ENCODE measurements at places on chromosomes 2 and 18.

DNA sequence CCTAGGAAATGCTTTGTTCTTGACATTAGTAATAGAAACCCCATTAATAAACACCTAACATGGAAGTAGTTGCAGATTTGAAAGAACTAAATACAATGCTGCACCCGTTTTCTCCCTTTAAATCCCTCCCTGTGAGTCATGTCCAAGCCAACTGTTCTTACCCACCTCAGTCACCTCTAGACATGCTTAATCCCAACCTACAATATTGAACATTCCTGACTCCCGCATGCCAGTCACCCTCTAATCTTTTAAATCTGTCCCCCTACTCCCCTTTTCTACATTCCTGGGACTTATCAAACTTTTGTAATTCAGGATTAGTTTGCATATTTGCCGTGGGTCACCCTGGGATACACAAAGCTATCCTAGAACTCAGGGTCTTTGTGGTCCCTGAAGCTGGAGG, 374.6 kb downstream of the IRS1 start:
- no peak for DNase-seq

DNA sequence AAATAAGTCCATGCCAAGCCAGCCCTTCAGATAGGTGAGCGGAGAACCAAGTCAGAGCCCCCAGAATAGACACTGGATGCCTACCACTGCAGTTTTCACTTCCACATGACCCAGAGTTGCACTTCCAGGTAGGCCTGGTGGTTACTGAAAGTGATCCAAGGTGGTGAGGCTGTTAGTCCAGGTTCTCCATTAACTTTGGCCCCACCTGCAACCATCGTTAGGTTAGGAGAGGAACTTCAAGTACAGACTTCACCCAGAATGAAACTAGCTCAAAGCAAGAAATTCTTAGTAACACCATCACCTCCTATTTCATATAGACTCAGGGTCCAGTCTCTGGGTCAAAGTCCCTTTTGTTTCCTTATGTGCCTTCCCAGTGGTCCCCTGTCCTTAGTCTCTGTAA, 293.1 kb upstream of the ID2 start:
- DNase-seq: no peak

DNA sequence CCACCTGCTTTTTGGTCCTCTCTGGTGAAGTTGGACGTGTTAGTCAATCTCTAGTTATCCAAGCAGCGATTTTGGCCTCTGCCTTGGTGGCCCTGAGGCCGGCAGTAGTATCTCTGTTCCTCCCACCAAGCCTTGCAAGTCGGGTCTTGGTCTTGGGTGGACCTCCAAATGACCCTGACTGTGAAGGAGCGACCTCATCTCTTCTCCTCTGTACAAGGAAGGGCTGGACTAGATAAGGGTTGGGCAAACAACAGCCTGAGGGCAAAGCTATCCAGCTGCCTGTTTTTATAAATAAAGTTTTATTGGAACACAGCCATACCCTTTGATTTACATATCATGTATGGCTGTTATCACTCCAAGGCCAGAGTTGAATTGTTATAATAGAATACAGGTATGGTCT, 74.6 kb upstream of the FOSL2 start:
- DNase-seq: no peak

DNA sequence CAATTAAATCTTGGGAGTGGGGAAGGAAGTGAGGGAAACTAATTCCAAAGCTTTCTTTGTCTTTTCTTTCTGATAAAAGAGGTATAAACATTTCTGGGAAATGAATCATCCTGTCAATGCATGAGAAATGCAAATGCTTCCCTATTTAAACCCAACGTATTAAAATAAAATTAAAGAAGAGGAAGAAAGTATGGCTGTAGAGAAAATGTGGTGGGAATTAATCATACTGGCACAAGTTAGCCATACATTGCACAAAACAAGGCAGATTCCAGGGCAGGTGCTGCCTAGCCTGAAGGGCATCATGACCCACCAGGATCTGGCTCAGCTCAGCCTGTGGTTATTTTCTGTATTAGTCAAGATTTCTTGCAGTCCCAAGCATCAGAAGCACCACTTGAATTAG, 338.0 kb downstream of the NYAP2 start:
- DNase-seq: peak; percentile 24

GRCh38 chr2:233643128-233643527, 6.9 kb downstream of the UGT1A10 start:
- no peak for DNase-seq

GRCh38 chr2:227163998-227164762, at the start of the genes COL4A3 and COL4A4:
TSS of gene COL4A3 (plus strand) at chr2:227164624. CDS start at chr2:227164727, 103 bp downstream.
TSS of gene COL4A4 (minus strand) at chr2:227164205. CDS start at chr2:227147483, 16,722 bp downstream.
- peak; percentile 33 for DNase-seq

- peak; percentile 68 for DNase-seq
Observed at GRCh38 chr2:112794131-112794733, 9.9 kb upstream of the IL1A start.

- no peak for DNase-seq
Observed at GRCh38 chr2:69660637-69661036, 17.1 kb upstream of the AAK1 start.

GRCh38 chr2:241467777-241468475, 40.5 kb downstream of the STK25 start:
- no peak for DNase-seq

- peak; percentile 8 for DNase-seq
Observed at GRCh38 chr2:40004336-40004735, 225.3 kb upstream of the THUMPD2 start.

DNA sequence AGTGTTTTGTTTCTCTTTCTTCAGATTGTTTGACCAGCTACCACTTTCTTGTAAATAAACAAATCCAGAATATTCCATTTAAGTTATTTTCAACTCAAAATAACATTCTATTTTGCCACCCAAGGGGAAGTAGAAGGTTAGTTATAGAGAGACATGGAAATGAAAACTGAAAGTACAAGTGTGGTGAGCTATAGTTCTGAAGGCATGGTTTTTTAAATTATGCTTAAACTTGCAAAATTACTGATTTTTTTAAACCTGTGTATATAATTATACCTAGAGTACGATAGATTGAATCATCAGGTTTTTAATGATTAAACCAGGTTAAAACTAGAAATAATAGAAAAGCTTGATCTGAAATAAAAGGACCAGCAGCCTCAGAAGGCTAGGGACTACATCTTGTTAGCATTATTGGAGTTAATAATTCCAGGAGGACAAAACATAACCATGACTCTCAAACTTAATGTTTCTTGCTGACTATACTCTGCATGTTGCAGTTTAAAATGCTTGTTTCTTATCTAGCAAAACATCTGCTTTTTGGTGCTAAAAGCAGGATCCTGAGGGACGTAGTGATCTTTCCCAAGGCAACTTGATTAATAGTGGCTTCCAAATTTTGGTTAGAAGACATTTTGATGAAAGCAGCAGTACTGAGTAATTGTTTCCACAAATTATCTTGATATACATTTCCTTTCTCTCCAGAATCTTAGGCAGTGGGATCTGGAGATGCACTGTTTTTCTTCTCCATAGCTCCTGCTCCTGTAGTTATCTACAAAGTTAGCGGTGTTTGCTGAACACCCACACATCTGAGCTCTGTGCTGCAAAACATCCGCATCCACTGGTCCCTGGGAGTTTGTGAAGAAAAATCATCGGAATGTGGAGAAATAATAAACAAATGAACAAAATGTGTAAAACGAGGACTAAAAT, 327.2 kb upstream of the PKDCC start:
- no peak for DNase-seq

- no peak for DNase-seq
Observed at GRCh38 chr2:237534380-237534779, 32.0 kb upstream of the PRLH start.

GRCh38 chr2:145108959-145109710, 589.2 kb upstream of the ZEB2 start:
- DNase-seq: no peak

DNA sequence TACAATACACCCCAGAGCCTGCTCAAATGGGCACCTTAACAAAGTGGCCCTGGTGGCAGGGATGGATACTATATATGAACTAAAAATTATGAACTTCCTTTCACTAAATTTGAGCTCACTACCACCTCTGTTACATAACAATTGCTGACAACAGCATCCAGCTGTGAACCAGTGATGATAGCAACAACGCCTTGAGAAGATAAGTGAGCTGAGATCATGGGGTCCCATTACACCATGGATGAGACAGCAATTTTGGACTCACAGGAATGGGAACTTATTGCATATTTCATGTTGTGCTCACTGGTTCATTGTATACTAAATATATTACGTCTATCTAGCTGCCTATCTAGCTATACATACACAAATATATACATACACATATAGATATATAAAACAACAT, 16.9 kb upstream of the ALMS1 start:
- DNase-seq: no peak

- no peak for DNase-seq
Observed at GRCh38 chr2:242041816-242042215, 172.3 kb downstream of the RTP5 start.

- peak; percentile 3 for DNase-seq
Observed at GRCh38 chr2:120220756-120221155, 2.4 kb downstream of the TMEM185B start.

DNA sequence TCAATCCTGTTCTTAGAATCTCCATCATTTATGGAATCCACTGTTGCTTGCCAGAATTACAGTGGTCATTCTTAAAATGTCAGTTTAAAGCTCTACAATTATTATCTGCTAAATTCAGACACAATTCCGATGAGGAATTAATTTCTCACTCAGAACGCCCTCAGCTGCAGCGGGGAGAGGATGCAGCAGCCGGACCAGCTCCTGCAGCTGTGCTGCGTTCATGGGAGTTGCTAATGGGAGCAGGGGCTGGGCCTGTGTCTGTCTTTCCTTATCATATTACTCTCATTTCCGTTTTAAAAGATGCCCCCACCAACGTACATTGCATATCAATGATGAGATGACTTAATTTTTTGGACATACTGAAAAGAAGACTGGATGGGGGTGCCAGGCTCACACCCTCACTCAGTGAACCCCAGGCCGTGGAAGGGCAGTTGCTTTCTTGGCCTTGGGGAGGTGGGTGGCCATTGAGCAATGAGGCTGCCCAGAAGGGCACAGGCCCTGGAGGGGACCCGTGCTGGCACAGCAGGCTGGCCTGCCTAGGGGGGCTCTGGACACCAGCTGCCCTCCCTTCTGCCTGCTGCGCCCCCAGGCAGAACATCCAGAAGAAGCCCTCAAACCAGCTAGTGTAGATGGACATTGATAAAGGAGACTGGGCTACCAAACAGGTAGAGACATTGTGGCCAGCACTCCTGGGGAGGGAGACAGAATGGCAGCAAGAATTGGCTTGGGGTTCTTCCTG, 503.6 kb upstream of the MYT1L start:
- DNase-seq: no peak

- peak; percentile 84 for DNase-seq
Observed at GRCh38 chr2:26462511-26463243, 15.2 kb downstream of the OTOF start.

DNA sequence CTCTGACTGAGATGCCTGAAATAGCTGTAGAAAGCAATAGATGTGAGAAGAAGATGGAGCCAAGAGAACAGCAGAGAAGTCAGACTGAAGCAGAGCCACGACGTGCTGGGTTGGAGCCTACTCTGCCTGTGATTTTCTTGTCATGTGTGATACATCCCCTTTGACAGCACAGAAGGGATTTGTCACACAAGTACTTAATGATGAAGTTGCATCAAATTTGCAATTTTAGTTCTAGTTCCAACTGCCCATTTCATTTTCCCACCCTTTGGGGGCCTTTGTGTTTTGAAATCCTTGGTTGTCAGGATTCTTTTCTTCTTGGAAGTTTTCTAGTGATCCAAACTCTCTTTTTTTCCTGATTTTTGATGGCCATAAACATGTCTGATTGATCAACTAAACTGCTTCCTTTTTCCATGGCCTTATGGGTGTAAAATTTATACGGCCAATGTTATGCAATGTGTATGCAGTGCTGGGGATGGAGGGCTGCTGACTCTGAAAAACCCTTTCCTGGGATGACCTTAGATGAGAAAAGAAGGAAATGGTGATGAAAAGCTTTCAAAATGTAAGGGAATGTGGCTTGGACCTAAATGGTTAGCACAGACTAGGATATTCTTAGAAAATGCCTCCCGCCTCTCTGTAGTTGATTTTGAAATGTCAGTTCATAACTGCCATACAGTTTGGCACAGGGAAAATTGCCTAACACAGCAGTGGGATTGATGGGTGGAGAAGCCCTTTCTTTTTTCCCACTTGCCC, 9.6 kb upstream of the B3GNT2 start:
- DNase-seq: no peak

DNA sequence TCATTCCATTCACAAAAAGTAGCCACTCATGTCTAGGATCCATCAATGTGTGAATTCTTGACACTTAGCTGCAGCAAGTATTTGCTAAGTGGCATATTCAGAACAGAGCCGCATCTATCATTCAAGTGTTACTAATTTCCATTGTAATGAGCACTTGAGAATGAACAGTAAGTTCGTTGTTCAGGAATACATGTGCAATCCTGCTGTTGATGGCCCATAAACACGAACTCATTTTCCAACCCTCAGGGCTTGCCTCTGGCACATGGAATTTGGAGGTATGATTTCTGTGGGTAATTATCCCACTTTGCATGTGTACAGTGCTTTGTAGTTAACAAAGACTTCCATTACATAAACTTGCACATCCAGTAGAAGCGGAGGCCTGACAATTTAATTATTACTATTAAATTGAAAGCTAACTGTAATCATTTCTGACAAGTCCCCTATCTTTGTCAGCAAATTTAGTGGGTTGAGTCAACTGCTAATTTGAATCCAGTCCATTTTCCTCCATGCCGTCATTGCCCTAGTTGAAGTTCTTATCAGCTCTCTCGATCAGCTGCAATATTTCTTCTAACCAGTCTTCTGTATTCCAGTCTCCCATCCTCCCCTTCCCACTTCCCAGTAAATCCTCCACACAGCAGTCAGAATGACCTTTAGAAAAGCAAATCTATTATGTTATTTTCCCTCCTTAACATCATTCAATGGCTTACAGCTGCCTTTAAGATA, 116.0 kb upstream of the AQP4 start:
- DNase-seq: no peak

DNA sequence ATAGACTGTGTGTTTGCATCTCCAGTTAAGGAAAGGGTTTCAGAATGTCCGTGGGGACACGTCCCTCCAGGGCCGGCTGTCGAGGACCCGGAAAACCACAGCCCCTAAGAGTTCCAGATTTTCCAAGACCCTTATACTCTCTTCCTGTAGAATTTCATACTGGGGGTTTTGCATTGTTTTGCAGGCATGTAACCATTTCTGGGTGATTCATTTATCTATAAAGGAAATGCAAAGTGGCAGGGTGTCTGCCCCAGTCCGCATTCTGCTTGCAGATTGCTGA, 8.5 kb downstream of the SP9 start:
- DNase-seq: no peak

GRCh38 chr2:172270278-172271079, 156.9 kb upstream of the ITGA6 start:
- no peak for DNase-seq

GRCh38 chr2:66724241-66724640, 289.3 kb downstream of the MEIS1 start:
- no peak for DNase-seq

DNA sequence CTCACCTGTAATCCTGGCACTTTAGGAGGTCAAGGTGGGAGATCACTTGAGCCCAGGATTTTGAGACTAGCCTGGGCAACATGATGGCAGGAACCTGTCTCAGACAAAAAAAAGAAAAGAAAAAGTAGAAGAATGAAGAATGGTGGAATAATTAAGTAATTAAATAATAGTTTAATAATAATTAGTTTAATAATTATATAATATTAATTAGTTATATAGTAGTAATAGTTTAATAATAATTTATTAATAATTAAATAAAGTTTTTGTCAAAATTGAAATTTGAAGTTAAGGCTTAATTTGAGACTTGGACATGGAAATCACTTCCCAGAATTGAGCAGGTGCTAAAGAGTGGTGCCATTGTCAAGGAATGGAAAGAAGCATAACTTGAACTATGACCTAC, 52.2 kb upstream of the ABCA12 start:
- DNase-seq: no peak
